ENCODE measurements at places on chromosomes 7 and 10.
A peak's percentile ranks its signal among the peaks of the same experiment; 100 is the strongest.

DNA sequence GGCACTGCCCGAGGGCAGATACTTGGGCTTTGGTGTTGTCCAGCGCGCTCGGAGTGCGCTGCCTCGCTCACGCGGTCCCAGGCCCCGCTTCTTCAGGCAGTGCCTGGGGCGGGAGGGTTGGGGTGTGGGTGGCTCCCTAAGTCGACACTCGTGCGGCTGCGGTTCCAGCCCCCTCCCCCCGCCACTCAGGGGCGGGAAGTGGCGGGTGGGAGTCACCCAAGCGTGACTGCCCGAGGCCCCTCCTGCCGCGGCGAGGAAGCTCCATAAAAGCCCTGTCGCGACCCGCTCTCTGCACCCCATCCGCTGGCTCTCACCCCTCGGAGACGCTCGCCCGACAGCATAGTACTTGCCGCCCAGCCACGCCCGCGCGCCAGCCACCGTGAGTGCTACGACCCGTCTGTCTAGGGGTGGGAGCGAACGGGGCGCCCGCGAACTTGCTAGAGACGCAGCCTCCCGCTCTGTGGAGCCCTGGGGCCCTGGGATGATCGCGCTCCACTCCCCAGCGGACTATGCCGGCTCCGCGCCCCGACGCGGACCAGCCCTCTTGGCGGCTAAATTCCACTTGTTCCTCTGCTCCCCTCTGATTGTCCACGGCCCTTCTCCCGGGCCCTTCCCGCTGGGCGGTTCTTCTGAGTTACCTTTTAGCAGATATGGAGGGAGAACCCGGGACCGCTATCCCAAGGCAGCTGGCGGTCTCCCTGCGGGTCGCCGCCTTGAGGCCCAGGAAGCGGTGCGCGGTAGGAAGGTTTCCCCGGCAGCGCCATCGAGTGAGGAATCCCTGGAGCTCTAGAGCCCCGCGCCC lies at the start of gene NPY:
Gene NPY (plus strand): TSS at position 294 of the 802 bp plus-strand sequence. CDS start 1,051 bp downstream, outside the sequence.
- ATAC-seq: peak; percentile 41

- no peak for ATAC-seq
Measured at GRCh38 chr7:1040790-1041189, 3.6 kb upstream of the GPR146 start.

GRCh38 chr10:47144525-47144924 lies 155.5 kb upstream of the GDF10 start:
- peak; percentile 31 for ATAC-seq

DNA sequence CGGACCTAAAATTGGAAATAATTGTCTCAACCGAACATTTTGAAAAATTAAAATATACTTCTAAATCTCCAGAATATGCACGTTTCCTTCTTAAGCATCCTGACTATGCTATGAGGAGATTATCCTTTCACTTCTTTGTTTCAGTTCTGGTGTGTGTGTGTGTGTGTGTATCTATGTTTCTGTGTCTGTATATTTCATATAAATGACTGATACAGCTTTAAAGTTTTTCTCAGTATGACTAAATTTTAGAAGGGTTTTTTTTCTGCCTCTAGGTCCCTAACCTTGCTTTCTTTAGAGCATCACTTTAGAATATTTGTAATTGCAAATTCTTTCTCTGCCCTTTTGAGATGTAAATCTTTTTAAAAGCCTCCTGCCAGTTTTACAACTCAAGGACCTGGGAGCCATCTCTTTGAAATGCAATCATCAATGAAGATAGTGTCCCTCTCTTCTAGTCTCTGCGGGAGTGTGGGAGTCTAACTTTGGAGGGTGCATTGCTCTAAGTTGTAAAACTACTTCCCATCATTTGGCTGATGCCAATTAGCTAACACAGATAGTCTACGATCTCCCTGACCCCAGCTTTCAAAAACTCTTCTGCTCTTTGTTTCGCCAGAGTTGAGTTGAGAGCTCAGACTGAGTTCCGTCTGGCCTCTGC lies 782.0 kb upstream of the ZWINT start:
- peak; percentile 36 for ATAC-seq

DNA sequence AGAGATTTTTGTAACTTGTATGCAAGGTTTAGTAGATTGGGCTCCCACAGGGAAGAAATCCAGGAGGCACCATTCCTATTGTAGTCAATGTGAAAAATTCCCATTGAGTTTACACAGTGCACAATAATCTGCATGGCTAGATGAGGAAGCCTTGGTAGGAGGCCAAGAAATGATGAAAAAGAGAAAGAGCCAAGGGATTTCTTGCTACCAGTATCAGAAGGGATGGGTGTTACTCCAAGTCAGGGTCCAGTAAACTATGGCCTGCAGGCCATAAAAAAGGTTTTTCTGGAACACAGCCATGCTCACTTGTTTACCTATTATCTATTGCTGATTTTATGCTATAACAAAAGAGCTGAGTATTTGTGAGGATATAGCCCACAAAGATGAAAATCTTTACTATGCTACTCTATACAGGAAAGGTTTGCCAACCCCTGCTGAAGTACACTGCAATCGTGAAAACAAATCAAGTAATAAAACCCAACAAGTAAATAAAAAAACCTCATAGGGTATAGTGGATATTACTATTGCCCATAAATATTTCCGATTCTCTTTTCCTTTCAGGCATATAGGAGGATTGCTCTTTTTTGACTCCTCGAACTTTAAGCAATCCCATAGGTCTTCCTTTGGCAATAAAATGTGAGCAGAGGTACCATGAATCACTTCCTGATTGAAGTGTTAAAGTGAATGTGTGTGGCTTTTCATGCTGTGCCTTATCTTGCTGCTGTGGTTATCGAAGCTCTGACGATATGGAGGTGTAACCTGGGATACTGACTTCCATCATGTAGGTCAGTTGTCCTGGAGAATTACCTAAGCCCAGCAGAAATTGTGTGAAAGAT lies 256.3 kb upstream of the MAGI2 start:
- ATAC-seq: no peak

DNA sequence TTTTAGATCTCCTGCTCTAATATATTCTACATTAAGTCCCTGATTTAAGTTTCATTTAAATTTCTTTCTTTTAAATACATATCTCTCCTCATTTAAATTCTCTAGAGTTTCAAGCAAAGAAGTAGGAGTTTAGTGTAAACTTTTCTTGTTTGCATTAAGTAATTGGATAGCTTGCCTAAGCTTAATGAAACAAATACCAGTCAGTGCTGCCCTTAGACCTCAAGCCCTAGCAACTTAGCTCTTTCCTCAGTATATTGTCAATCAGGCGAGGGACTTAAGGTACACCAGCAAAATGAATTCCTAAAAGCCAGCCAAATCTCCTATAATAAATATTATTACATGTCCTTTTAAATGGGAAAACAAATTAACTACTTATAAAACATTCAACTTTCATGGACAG lies 101.5 kb downstream of the CHCHD3 start:
- ATAC-seq: no peak

DNA sequence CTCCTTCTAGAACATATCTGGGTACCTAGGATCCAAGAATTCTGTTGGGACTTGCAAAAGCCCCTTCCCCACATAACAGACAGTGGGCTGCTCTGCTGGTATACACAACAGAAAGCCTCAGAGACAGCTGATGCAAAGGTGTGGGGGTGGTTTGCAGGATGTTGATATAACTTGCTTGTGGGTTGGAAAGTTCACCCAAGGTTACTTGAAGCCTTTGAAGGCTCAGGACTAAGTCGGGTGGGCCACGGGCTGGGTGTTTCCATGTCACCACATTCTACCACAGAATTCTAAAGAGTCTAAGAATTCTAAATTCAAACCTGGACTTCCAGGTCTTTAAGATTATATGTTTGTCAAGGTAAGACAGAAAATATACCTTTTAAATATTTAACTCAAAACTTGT lies 7.4 kb upstream of the NRCAM start:
- no peak for ATAC-seq

DNA sequence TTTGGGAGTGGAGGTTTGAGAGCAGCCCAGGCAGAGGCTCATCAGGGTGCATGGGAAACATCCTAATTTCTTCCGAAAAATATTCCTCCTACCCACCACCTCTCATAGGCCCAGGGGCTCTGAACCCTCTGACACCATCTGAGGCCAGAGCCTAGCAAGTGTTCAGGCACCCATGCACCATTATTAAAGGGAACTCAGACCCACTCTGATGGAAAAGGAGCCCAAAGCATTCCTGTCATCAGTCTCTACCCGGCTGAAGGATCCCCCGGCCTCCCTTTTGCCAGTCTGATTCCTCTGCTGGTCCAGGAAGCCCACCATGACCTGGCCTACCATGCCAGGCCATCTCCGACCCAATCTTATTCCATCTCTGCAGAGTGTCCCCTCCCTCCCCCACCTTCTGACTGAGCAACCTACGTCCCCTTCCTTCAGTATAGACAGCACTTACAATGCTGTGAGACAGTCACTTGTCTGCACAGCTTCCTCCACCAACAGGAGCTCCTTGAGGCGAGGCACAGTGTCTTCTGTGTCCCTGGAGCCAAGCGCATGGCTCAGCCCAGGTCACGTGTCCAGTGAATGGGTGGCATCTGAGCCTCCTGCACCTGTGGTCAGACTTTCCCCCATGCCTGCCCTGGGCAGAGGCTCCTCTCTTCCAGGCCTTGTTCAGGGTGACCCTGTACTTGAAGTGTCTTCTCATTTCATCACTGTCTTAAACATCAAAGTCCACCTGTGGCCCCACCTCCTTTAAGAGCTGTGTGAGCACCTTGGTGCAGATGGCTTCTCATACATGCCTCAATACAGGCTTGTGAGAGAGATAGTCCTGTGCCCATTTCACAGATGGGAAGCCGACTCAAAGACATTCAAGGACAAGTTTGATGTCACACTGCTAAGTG lies 889 bp upstream of the GPR15LG start:
- peak; percentile 74 for ATAC-seq

- no peak for ATAC-seq
Measured at GRCh38 chr7:52648872-52649271, 386.6 kb upstream of the POM121L12 start.

GRCh38 chr7:107878636-107879035 lies 12.3 kb upstream of the DLD start:
- no peak for ATAC-seq

DNA sequence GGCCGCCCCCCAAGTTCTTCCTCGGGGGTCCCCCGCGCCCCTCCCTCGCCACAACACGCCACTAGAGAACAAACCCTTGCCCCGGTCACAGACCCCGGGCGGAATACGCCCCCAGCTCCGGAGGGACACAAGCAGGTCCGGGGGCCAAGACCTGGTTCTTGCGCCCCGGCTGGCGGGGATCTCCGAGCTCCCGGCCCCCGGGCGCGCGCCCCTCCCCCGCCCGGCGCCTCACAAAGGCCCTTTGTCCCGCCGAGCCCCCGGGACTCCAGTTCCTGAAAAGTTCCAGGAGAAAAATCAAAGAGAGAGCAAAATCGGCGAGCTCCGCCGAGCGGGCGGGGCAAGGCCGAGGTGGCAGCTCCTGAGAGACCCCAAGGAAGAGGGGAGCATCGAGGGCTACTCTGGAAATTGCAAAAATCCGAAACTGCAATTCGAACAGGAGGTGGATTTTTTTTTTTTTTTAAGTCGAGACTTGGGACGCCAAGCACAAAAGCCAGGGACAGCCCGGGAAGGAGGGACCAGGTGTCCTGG lies 4.0 kb downstream of the TNRC18 start:
- ATAC-seq: no peak

- ATAC-seq: no peak
Measured at GRCh38 chr10:8325024-8325980, 270.8 kb downstream of the GATA3 start.

- ATAC-seq: no peak
Measured at GRCh38 chr7:22275661-22276060, 81.3 kb downstream of the RAPGEF5 start.

- peak; percentile 79 for ATAC-seq
Measured at GRCh38 chr10:63976538-63976937, 455.3 kb downstream of the REEP3 start.

DNA sequence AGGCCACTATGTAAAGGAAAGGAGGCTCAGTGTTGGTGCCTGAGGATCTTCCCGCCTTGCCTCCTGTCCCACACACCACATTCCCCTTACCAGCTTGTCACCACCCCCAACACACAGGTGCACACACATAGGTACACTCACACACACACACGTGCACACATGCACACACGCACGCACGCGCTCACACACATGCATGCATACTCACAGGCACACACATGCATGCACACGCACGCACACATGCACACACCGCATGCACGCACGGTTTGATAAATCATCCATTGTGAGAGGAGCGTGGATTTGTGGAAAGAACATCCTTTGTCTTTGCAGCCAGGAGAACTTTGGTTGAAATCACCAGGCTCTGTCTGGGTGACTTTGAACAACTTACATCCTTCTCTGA lies 359.8 kb downstream of the FRMD4A start:
- ATAC-seq: no peak

DNA sequence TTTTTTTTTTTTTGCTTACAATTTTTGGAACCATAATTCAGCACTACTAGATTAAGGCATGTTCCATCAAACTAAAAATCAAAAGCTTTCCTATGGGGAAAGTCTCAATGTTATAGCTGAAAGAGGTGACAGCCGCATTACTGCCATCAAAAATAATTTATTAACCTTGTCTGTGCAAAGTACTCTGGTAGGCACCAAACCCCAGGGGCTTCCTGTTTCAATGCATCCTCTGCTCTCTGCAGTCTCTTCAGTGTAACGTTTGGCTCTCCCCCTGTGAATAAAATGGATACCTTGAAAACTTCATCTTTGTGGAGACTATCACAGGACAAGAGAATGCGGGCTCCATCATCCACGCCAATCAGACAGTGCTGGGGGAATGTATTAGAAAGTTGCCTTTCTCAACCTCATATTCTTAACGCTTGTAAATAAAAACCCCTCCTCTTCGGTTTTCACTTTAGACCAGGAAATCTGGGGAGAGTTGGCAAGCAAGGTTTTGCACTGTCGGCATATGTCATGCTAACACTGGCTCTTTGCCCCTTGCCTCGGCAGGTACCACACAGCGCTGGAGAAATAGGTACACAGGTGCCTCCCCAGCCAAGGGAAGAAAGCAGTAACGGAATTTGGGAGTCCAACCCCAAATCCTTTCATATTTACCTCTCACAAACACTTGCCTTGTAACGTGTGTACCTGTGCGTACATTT lies 1.6 kb upstream of the NRG3 start:
- ATAC-seq: no peak

DNA sequence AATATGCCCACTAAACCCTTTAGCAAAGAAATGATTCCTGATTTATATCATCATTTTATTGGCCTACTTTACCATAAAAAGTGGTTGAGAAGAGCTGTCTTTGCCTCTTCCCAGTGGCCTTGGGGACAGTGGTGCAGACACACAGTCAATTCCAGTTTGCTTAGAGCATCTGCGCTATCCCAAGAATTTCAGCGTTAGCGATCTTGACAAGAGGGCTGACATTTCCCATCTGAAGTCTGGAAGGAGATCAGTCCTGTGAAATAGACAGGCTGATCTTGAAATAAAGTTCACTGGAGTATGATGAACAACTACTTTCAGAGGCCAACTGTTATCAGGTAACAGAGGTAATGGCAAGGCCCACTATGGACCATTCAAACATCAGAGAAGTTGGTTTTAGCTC lies 475.3 kb upstream of the NRP1 start:
- no peak for ATAC-seq

- ATAC-seq: no peak
Measured at GRCh38 chr7:157014635-157015555, 4.4 kb upstream of the MNX1 start.

DNA sequence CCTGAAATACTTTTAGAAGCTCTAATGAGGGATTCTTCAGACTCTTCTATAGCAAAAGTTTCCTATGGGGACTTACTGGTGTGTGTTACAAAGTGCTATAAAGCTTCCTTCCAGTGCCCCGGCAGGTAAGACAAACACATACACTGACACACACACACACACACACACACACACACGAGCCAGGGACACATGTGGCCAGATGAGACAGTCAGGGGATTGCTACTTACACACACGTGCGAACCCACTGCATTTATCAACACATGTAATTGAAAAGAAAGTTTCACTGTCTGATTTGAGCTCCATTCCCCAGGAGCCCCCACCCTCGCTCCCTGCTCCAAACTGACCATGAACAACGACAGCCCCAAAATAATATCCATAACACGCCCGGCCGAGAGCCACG lies 119.8 kb downstream of the PRPF18 start:
- no peak for ATAC-seq

All from stimulated activated memory B cell treated with anti-CD40 and anti-IgM and Interleukin-4, amounts not matched to agents 10 μg/mL and 1 μg/mL and 100 μg/mL, for 72 hours (primary cell).